Astrocyte of the spinal cord (primary cell): ENCODE measurements at places on chromosomes 13 and 19.

GRCh38 chr19:6489278-6490061 is 7.9 kb upstream of the DENND1C start:
- DNase-seq, result no peak

DNA sequence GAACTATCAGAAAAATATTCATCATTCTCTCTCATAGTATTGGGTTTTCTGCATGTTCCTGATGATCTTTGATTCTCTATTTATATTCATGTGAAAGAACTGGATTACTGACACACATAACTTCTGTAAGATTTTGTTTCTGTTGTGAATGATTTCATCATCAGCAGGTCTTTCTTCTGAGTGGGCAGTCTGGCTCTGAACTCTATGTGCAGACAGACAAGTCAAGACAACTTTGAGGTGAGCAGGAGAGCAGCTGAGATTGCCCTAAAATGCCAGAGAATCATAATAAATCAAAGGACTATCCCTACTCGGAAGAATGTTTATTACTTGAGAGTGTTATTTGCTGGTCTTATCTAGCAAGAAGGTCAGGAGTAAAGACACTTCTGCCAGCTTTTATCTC is 652.1 kb upstream of the GPC6 start:
- no peak for DNase-seq

DNA sequence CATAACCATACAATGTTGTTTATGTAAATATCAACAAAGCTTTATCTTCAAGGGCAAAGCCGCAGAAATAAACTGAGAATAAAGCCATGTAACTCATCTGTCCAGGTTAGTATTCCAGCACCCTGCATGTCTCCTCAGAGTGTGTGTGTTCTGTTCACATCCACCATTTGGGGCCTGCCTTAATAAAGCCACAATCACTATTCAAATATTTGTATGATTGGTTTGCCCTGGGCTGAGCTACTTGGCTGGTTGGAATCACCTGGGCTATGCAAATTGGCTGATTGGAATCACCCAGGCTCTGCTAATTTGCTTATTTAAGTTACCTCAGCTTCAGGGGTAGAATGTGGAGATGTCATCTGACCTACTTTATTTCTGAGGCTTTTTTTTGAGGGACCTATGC is 42.4 kb upstream of the ZNF737 start:
- DNase-seq, result no peak

- DNase-seq, result no peak
Measured at GRCh38 chr13:100112186-100112838, 23.4 kb downstream of the PCCA start.

DNA sequence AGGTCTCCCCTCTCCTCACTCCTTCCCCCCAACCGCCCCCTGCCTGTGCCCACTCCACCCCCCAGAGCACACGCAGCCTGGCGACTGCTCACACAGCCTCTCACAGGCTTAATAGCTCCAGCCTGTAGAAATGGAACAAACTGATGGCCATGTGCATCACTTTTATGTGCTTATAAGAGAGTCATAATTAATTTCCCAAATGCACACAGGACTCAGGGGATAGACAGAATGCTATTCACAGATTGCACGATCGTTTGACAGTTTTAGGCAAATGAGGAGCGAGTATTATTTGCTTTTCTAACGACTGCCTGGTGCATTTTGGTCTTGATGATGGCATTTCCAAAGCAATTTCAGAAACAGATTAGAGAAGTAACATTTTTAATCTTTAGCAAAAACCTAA is 97.7 kb upstream of the VSTM2B start:
- DNase-seq, result no peak

DNA sequence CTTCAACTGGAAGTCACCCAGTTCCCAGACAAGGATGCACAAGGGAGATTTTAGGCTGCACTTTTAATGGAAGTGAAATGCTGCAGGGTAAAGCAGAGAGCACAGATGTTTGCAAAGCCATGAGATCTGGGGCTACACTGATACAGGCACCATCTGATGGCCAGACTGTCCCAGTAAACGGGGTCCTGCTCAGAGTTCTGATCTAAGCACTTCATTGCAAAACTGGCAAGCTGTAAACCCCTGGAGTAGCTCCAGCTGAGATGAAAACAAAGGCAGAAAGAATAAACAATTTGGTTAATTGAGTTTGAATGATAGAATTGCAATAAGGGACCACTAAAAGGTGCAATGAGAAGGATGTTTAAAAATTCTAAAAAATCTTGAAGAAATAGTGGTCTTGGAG is 197.1 kb downstream of the OXGR1 start:
- no peak for DNase-seq

DNA sequence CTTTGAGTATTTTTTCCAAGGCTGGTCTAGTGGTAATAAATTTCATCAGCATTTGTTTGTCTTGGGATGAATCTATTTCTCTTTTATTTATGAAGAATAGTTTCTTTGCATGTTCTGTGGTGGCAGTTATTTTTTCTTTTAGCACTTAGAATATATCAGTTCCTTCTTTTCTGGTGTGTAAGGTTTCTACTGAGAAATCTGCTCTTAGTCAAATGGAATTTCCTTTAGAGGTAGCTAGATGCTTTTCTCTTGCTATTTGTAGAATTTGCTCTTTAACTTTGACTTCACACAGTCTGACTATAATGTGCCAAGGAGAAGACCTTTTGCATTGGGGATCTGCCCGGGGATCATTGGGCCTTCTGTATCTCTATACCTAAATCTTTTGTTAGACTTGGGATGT is 4.1 kb upstream of the SIGLEC6 start:
- DNase-seq, result no peak

GRCh38 chr19:46271481-46272197 is 25.2 kb upstream of the HIF3A start:
- peak; percentile 97 for DNase-seq

- no peak for DNase-seq
Measured at GRCh38 chr19:34310494-34310981, 54.5 kb upstream of the GPI start.

DNA sequence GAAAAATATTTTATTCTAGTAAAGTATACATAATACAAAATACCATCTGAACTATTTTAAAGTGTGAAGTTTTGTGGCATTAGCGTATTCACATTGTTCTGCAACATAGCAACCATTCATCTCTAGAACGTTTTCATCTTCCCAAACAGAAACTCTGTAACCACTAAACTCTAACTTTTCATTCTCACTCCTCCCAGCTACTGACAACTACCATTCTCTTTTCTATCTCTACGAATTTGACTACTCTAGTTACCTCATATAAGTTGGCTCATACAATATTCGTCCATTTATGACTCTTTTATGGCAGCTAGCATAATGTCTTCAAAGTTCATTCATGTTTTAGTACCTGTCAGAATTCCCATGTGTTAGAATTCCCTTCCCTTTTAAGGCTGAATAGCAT is 150.5 kb upstream of the MIR17HG start:
- DNase-seq, result no peak

DNA sequence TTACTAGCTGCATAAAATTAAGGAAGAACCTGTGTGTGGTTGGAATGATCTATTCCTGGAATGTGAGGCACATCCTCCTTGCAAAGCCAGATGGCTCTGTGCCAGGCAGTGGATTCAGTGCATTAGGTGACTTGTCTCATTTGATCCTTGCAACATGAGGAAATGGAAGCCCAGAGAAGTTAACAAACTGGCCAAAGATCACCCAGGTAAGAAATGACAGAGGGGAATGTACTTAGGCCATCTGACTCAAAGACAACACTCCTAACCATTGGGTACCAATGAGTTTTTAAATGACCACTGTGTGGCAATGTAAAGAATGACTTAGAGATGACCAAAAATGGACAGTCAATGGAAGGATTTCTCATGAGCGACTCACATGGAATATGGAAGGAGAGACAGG is 114.2 kb upstream of the RXFP2 start:
- peak; percentile 16 for DNase-seq

DNA sequence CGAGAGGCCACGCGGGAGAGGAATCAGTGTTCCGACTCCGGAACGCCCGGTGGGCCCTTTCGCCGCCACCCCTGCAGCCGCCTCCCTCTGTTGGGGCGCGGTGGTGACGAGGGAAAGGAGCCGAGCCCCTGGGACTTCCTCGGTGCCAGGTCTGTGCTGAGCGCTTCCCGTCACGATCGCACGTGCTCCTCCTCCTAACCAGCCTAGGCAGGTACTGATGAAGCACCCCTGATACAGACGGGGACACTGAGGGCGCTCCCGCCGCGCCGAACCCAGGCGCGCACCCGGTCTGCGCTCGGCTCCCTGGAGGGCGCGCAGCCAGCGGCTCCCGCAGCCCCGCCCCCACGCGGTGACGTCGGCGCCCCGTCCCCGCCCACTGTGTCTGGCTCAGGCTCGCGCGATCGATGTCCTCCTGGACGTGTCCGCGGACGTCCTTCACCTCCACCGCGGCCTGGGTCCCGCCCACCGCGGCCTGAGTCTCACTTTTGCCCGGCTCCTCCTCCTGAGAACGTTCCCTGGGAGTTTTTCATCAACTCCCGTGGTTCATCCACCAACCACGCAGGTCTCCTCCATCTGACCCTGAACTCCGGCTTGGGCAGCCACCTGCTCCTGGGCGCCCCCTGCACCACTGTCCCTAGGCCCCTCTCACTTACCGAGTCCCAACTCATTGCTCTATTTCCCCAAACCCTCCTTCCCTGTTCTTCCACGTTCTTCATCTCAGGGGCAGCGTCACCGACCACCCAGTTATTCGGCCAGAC is 2.6 kb upstream of the KLK15 start:
- DNase-seq, result peak; percentile 29

DNA sequence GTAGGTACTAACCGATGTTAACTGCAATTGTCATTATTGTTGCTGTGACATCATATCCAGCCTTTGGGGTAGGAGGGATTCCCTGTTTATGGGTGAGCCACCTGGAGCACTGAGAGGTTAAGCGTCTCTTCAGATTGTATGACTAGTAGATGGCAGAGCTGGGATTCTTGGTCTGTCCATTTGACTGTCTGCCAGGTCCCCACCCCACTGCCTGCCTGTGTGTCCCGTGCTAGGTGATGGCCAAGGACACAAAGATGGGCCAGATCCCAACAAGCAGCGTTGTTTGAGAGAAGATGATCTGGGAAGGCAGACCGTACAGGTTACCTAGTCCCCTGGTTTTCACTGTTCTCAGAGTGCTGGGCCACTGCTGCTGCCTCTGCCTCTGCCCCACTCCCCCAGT is 16.6 kb downstream of the PPP2R1A start:
- DNase-seq, result no peak

- DNase-seq, result no peak
Measured at GRCh38 chr19:55036058-55036457, 2.0 kb downstream of the GP6 start.

DNA sequence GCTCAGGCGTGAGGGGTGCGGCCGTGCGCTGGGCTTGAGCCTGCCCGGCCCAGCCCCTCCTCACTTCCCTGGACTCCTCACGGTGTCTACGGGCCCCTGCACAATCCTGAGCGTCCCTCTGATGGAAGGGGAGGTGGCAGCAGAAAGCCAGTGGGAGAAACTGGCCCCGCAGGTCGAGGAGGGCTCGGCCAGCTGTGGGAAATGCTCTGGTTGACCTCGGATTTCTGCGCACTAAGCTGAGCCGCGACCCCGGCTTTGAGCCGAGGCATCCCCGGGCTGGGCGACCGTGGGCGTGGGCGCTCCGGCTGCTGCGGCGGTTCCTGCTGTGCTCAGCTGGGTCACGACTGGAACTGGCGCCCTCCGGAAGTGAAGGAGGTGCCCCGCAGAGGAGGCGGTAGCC is 70.1 kb downstream of the ZNF208 start:
- no peak for DNase-seq
